PC-9 (cell line): ENCODE measurements at places on chromosomes 6 and 20. TPM values are rescaled to one million over a fixed set of nuclear protein-coding genes. Genes with fewer than 3 reads are reported as not detected.

Gene EIF6
- 255 and 270 TPM in 2 replicates for total RNA-seq

Gene FABP7
- total RNA-seq = not detected in 2 replicates

Gene WFDC2
- 159 and 185 TPM in 2 replicates for total RNA-seq

Gene STMND1
- 0.26 TPM in 1 of 2 replicates, not detected in the other for total RNA-seq

DNA sequence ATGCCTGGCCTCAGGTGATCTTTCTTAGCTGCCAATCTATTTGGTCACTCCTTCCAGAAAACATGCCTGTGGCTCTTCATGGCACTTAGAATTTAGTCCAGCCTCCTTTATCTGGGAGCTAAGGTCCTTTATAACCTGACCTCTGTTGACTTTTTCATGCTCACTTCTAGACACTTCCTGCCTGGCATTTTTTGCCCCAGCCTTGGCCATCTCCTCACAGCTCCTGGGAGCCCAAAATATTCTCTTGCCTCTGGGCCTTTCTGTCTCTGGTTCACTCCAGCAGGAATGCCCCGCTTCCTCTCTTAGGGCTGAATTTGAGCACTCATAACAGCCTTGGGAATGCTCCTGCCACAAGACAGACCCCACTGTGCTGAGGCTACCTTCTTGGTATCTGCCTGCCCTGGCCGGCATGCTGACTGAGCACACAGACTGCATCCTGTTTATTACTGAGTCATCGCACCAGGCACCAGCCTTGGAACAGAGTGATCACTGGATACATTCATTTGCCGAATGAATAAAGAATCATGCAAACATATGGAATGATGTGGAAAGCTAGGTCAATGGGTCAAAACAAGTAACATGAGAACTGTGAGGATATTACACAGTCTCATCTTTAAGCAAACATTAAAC, 5.8 kb upstream of the EEF1E1 start:
- peak; percentile 43 for DNase-seq

DNA sequence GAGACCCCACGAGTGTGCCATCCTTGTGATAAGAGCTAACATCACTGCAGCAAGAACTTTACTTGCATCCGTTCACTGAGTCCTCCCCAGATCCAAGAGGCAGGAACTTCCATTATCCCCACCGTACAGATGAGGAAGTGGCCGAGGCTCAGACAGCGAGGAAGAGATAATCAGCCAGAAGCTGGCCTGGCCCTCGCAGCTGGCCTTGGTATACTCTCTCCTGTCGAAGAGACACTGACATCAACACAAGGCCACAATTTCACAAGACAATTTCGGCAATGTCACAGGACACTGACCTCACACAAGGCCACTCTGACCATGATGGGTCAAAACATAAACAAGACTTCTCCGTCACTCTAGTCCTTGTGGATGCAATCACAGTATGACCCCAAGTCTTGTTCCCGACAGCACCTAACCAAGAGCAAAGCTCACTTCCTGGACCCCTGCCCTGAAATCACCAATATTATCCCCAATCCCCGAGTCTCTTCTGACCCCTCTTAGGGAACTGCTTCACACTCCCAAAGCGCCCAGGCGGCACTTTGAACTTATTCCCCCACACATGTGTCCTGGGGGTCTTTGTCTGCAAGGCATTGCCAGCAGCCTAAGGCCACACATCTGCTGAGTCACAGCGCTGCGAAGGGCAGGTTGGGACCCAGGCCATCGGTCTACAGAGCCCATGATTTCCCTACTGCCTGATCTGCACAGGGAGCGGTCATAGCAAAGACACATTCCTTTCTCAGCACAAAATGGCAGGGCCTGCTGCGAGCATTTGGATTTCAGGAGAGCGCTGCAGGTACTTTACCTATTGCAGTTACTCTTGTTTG, 14.8 kb upstream of the VAPB start:
- no peak for DNase-seq

- no peak for DNase-seq
Observed at GRCh38 chr20:59822291-59823029, 111.0 kb downstream of the SYCP2 start.

Gene CBLN4
- total RNA-seq = not detected in 2 replicates

DNA sequence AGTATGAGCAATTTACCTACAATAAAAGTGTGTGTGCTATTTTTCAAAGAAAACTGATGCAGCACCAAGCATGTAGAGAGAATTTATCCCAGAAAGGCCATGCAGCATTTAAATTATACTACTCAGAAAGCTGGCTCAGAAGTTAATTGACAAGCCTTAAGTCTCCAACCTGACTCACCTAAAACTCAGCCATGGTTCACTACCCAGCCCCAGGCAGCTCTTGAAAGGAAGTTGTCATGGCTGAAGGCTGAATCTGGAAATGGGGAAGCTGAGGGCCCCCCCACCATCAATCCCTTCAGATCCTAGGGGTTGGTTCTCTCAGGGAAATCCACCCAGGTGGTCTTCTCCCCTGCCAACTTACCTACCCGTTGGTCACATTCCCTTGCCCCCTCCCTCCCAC, 19.7 kb downstream of the PPIL6 start:
- DNase-seq = no peak

- no peak for DNase-seq
Observed at GRCh38 chr20:12241065-12241464, 323.4 kb downstream of the BTBD3 start.

GRCh38 chr20:1537731-1538058, 19.8 kb downstream of the SIRPD start:
- no peak for DNase-seq

Gene PROKR2
- not detected in 2 replicates for total RNA-seq

Gene TMEM151B
- total RNA-seq = not detected in 2 replicates

DNA sequence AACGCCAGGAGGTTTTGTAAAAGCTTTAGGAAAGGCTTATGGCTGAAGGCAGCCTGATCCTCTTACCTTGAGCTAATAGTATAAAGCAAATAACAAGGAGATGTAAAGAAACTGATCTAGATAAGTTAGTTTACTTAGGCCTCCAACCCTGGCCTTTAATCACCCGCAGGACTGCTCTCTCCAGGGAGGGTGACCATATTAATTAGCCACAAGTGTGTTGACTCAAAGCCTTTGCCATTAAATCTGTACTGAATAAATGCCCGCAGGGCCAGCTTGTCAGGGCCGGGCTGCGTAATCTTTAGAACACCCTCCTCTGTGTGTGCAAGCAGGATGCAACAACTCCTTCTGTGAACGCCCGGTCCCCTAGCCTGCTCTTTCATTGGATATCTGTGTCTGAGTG, 6.1 kb upstream of the PRSS16 start:
- DNase-seq = no peak

GRCh38 chr20:33667676-33668465, 1.1 kb downstream of the ACTL10 start:
- DNase-seq = peak; percentile 66

Gene ULBP3
- 3.8 and 4.2 TPM in 2 replicates for total RNA-seq

GRCh38 chr6:30679765-30680535, 6.5 kb downstream of the PPP1R18 start:
- DNase-seq = no peak

GRCh38 chr20:44282192-44282591, 28.8 kb downstream of the FITM2 start:
- no peak for DNase-seq

Gene PDE10A
- not detected in 2 replicates for total RNA-seq
